ENCODE measurements at places on chromosomes 13 and 19.

GRCh38 chr19:16876904-16877361, 11.9 kb upstream of the F2RL3 start:
- no peak for DNase-seq

GRCh38 chr13:27383104-27383921, 41.1 kb upstream of the GTF3A start:
- DNase-seq = no peak

DNA sequence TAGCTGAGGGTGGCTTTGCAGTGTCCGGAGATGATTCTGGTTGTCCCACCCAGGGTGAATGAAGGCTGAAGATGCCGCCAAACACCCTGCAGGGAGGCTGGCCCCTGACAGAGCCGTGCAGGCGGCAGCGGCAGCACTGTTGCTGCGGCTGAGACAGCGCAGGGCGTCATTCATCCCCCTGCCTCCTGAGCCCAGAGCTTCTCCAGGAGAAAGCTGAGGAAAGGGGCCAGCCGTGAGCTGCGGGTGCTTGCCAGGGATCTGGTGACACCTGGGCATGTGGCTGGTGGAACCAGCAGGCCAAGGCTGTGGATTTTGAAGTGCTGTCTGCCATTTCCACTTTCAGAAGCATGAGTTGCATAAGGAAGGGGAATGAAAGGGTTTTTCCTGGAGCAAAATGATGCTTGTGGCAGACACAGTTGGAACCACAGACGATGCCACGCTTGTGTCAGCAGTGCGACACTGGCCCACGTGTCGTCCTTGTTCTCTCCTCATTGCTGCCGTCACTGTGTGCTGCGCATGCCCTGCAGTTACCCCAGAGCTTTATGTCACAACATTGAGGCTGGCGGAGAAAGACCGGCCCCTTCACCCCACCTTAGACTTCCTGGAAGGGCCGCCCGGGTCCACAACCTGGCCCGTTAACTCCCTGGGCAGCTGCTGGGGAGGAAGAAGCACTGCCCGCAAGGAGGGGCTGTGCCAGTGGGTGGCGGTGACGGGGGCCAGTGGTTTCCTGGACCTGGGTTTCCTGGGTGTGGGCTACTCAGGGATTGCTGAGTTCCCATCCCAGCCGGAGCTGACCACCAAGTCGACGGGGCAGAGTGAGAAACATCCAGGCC, 22.7 kb downstream of the TFDP1 start:
- no peak for DNase-seq

- no peak for DNase-seq
Measured at GRCh38 chr13:48808683-48809082, 155.0 kb downstream of the CYSLTR2 start.

DNA sequence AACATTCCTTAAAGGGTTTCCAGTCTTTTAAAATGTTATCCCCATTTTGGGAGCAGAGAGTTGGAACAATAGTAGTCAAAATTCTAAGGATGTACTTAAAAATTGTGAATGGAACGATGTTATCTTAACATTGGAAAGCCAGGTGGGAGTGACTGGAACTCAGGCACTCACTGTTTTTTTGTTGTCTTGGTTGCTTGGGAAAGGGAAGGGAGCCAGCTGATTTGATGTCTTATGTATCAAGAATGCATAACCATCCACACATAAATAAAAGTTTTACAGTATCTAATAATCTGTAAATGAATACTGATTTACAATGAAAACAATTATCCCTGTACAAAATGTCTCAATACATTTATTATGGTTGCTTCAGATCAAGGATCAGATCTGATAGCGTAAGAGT, 88.7 kb downstream of the SLC10A2 start:
- no peak for DNase-seq

GRCh38 chr19:16023146-16023915, 53.0 kb upstream of the TPM4 start:
- DNase-seq = no peak

DNA sequence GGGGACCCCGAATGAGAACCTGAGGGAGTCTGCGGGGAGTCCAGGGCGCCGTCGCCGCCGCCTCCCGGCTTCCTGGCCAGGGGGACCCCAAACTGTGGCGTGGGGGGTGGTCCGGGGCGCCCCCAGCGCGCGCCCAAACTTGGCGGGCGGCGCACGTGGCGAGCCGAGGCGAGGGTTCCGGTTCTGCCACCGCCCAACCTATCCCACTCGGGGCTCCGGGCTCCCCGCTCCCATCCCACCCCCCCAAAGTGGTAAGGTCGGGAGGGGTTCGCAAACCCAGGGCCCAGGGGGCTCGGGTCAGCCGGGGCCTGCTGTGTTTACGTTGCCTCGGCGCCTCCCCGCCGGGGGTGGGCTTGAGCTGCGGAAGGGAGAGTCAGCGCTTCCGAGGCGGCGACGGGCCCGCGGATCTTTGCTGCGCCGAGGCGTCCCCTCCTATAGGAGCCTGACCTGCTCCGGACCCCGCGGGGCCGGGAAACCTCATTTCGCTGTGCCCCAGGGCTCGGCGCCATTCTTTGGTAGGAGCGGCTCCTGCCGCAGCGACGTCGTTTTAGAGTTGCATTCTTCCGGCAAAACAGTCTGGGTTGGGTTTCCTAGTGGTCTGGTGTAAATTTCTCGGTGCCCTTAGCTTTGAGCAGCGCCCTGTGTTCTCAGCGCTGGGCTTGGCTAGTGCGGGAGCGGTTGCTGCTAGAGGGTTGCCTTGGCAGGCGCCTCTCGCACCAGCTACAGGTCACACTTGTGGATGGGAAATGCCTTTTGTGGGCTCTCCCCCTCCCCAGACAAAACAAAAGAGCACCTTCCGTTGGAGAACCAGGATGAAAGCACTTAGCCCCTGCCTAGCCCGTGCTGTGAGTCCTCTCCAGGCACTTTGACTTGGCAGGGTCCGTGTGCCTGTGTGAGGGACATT, 1.2 kb downstream of the DAZAP1 start:
- DNase-seq = peak; percentile 70

DNA sequence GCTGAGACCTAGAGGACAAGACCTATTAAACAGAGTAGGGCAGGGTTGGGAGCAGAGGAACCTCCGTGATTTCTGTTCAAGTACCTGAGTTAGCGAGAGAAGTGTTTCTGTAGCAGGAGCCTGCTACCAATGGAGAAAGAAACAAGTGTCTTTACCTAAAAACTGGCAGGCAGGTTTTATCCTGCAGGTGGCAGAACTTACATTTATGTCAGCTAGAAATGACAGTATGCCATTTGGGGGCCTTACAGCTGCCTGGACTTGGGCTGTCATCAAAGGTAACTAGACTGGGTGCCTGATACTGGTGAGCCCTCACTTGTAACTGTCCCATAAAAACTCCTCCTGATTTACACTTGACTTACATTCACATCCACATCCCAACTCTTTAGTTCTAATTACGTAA, 185.3 kb upstream of the MIR17HG start:
- DNase-seq = no peak

- DNase-seq = no peak
Measured at GRCh38 chr13:44032802-44033201, 153.1 kb downstream of the LACC1 start.

DNA sequence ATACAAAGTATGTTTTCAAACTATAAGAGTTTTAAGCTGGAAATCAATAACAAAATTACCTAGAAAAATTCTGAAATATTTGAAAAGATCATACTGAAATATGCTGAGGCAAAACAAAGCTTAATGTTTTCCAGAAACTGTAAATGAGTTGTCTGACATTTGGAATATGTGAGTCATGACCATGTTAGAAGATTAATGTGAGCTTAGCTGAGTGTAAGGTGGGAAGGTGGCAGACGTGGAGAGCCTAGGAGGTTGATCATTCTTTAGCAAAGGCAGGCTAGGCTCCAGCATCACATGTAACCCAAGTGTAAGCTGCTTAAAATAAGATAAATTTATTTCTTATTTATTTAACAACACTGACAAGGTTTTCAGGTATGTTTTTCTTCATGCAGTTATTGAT, 2086.1 kb upstream of the PCDH20 start:
- no peak for DNase-seq

GRCh38 chr13:30181888-30182651, 125.3 kb downstream of the KATNAL1 start:
- DNase-seq = no peak

DNA sequence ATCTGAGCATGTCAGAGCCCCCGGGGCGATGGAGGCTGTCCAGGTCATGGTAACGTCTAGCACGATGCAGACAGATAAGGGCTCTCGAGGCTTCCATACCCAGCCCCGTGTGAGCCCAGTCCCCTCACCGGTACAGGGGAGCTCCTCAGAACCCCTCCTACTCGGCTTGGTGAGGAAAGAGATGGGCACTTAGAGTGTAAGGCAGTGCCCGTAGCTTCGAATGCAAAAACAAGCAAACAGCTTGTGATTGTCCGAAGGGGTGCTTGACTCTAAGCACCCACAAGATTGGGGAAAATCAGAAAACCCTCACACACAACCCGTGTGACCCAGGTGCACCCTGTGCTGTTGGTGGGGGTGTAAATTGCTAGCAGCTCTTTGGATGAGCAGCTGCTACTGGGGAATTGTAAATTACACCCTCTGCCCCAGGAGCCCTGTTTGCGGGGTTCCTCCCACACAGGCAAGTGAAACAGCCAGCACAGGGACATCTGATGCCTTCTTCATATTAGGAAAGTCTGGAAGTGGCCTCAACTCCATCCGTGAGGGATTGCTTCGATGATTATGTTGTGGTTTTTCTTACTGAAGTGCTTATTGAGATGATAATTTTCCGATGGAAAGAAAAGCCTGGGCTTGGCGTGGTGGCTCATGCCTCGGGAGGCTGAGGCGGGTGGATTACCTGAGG, 918 bp upstream of the PSPN start:
- no peak for DNase-seq

DNA sequence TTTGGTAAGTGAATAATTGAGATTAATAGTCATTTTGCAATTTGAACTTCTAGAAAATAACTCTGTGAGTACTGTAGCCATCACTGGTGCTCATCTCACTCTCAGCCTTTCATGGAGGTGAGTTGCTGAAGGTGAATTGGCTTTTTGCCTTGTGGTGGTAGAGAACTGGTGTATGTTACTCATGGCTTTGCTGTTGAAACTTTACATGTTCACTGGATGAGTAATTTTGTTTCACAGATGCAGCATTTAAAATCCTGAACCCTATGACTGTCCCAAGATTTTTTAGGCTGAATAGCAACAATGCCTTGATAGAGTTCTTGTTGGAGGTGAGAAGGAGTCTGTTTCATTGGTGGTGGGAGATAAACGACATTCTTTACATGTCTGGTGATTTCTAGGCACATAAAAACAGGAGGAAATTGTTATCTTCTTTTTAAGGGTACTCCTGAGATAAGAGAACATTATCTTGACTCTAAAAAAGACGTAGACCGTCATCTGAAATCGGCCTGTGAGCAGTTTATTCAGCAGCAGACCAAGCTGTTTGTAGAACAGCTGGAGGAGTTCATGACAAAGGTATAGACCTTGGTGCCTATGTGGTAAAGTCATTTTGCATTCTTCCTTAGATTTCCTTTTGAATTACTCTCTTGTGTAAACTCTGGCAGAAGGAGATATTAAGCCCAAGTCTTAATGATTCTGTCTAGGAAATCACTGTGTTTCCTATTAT, 53.9 kb downstream of the COG3 start:
- DNase-seq = no peak

- DNase-seq = no peak
Measured at GRCh38 chr13:107827840-107828549, 387.3 kb downstream of the LIG4 start.

GRCh38 chr13:46953331-46953730, 56.5 kb upstream of the HTR2A start:
- no peak for DNase-seq

GRCh38 chr19:6414793-6415590, 9.6 kb downstream of the KHSRP start:
- DNase-seq = no peak

DNA sequence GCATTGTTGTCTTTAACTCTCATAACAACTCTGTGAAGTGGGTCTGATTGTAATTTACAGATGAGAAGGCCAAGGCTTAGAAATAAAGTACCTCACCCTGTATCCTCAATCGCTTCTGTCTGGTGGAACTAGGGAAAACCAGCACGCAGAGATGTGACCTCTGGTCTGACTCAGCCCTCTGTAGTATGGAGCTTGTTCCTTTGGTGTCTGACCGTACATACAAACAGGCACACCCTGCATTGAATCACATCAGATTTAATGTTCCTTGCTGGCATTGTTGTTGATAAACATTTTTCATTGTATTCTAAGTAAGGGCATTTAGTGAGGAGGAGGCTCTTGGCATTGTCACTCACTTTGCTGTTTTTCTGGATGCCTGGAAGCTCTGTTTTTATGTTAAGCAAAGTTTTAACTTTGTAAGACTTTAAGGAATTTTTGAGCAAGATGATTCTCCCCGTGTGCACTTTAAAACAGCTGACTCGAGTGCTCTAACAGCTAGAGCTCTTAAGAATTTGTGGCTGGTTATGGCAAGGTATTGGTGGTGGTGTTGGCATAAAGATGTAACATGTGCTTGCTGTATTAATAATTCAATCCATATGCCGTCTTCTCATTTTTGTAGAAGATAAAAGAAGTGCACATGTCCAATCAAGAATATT, 89.0 kb upstream of the SPATA13 start:
- DNase-seq = no peak

DNA sequence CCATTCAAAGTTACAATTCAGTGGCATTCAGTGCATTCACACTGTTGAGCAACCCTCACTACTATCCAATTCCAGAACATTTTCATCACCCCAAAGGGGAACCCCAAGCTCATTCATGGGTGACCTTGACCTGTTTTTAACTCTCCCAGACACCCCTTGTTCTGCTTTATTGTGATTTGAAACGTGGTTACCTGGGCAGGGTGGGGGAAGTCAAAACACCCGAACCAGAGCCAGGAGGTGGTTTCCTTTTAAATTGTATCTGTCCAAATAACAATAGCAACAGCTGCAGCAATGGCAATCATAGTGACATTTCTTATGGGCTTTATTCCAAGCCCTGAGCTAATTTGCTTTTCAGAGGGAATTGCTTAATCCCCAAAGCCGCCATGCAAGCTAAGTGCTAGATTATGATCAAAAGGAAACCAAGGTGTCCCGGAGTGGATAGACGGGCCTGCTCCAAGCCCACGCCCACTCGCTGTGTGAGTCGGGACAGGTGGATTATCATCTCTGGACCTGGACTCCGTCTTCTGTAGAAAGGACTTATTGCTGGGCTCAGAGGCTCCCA, 6.1 kb downstream of the PTGIR start:
- DNase-seq = no peak

DNA sequence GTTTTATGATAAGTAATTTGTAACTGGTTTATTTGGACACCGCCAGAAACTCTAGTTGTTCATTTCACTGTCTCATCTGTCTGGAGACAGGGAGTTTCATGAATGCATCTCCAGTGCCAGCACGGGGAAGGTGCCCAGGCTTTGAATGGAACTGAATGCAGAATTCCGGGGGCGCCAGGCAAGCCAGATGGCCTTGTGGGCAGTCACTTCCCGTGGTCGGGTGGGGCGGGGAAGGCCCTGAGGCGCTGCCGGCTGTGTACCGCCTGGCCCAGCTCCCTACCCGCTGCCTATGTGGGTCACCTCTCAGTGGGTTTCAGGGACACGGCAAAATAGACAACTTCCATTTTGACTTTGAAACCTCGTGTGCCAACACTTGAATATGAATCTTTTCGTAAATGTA, 28.8 kb upstream of the MCF2L start:
- DNase-seq = no peak

- no peak for DNase-seq
Measured at GRCh38 chr19:31699421-31699820, 350.2 kb upstream of the TSHZ3 start.

All from central memory CD4-positive, alpha-beta T cell (primary cell).